ENCODE measurements at places on chromosomes 16 and 17. TPM values are rescaled to one million over a fixed set of nuclear protein-coding genes. Genes with fewer than 3 reads are reported as not detected.
A peak's percentile ranks its signal among the peaks of the same experiment; 100 is the strongest.

- DNase-seq, result no peak
- no peak overlapping the region for H3K27ac ChIP-seq
- H3K4me1 ChIP-seq, result peaks cover 49% of the 10 kb centered on the region
- H3K27me3 ChIP-seq, result peaks cover 16% of the 10 kb centered on the region
- H3K4me3 ChIP-seq, result peak overlapping the region; percentile 75
- H3K36me3 ChIP-seq, result no peaks in the 10 kb centered on the region
Measured at GRCh38 chr16:17471719-17472461, 1.1 kb upstream of the XYLT1 start.

DNA sequence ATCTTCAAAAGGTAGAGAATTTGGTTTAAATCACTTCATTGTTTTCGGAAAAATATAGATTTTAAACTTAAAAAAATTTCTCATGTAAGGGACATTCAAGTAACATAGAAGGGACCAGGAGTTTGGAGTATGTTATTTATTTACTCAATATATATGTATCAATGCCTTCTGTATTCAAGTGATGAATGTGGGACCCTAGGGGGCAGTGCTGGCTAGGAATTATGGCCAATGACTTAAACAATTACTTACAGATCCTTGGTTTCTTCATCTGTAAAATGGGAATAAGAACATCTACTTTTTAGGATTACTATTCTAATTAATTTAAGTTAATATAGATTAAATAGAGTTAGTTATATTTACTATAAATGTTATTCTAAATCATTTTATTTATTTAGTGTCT lies 886.3 kb upstream of the RBFOX1 start:
- H3K27me3 ChIP-seq, result peaks cover 18% of the 10 kb centered on the region
- H3K27ac ChIP-seq, result no peak overlapping the region
- H3K36me3 ChIP-seq, result peaks cover 69% of the 10 kb centered on the region
- no peaks in the 10 kb centered on the region for H3K4me1 ChIP-seq
- no peak overlapping the region for H3K4me3 ChIP-seq
- DNase-seq, result no peak

DNA sequence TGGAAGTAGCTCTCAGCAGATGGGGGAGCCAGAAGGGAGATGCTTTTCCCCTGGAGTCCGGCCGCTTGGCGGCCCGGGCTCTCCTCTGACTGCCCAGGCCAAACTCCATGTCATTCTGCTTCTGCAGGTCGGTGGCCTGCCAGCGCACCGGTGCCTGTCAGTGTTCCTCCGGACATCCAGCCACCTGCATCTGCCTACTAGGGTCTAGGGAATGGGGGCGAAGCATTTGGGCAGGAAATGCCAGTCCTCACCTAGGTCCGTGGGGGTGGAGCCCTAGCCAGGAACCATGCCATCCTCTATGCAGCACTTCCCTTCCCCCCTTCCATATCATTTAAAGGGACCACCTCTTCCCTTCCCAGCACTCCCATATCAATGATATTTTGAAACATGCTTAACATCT lies 34.2 kb downstream of the GJC1 start:
- no peaks in the 10 kb centered on the region for H3K27me3 ChIP-seq
- peak overlapping the region; percentile 73 for H3K27ac ChIP-seq
- H3K4me1 ChIP-seq, result peaks cover 22% of the 10 kb centered on the region
- H3K4me3 ChIP-seq, result no peak overlapping the region

GRCh38 chr16:27102701-27103575 lies 36.2 kb downstream of the C16orf82 start:
- H3K4me3 ChIP-seq, result no peak overlapping the region
- H3K4me1 ChIP-seq, result peaks cover 9% of the 10 kb centered on the region
- no peak for DNase-seq
- H3K36me3 ChIP-seq, result no peaks in the 10 kb centered on the region

GRCh38 chr17:80833952-80834892 lies 157.4 kb upstream of the CHMP6 start:
- H3K27ac ChIP-seq, result peak overlapping the region; percentile 74
- H3K27me3 ChIP-seq, result no peaks in the 10 kb centered on the region
- H3K4me3 ChIP-seq, result peak overlapping the region; percentile 10
- peaks cover 29% of the 10 kb centered on the region for H3K4me1 ChIP-seq
- no peak for DNase-seq

- H3K27ac ChIP-seq, result no peak overlapping the region
- peaks cover 35% of the 10 kb centered on the region for H3K4me1 ChIP-seq
- H3K27me3 ChIP-seq, result peaks cover 5% of the 10 kb centered on the region
- no peak for DNase-seq
- no peak overlapping the region for H3K4me3 ChIP-seq
- H3K36me3 ChIP-seq, result peaks cover 3% of the 10 kb centered on the region
Measured at GRCh38 chr17:41544935-41545334, 16.8 kb upstream of the KRT19 start.

Gene CCNF
- total RNA-seq, result 65.7 TPM

DNA sequence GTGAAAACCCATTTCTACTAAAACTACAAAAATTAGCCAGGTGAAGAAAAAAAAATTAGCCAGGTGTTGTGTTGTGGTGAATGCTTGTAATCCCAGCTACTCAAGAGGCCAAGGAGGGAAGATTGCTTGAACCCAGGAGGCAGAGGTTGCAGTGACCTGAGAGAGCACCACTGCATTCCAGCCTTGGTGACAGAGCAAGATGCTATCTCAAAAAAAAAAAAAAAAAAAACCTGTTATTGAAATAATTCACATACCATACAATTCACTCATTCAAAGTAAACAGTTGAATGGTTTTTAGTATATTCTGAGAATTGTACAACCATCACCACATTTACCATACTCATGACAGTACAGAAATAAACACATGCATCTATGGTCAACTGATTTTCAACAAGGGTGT lies 31.0 kb downstream of the ZNRF1 start:
- no peak overlapping the region for H3K27ac ChIP-seq
- 0 out of 2 replicates have a peak, but pooled peaks cover 5% of the 10 kb centered on the region for H3K4me1 ChIP-seq
- no peak overlapping the region for H3K4me3 ChIP-seq
- no peak for DNase-seq

Gene MT1A
- total RNA-seq, result 0.94 TPM

Gene FASN
- total RNA-seq, result 742 TPM

- peaks cover 22% of the 10 kb centered on the region for H3K27me3 ChIP-seq
- H3K27ac ChIP-seq, result no peak overlapping the region
- peaks cover 6% of the 10 kb centered on the region for H3K36me3 ChIP-seq
- peak overlapping the region; percentile 49 for H3K4me3 ChIP-seq
- H3K4me1 ChIP-seq, result peaks cover 14% of the 10 kb centered on the region
- DNase-seq, result no peak
Measured at GRCh38 chr16:2466667-2467527, 4.2 kb upstream of the NTN3 start.

Gene CD300LB
- total RNA-seq, result not detected

GRCh38 chr16:35506898-35507194 lies 2047.4 kb downstream of the TP53TG3F start:
- no peaks in the 10 kb centered on the region for H3K27me3 ChIP-seq
- no peak for DNase-seq
- no peak overlapping the region for H3K27ac ChIP-seq

DNA sequence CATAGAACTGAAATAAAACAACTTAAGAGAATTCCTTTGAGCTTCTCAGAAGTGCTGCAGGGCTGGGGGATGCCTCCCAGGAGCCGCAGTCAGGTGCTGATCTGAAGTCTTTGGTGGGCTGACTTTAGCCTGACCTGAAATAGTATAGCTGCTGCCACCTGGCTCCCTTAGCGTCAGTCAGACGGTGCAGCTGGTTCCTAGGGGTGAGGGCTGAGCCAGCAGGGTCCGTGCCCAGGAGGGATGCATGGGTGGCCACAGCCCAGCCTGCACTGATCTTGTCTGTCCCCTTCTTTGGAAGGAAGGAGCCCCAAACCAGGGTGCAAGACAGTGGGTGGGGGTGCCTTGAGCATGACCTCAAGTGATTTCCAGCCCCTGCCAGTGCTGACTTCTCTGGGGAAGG lies 11.5 kb downstream of the MAPT start:
- no peak overlapping the region for H3K27ac ChIP-seq
- no peak for DNase-seq
- no peak overlapping the region for H3K4me3 ChIP-seq
- no peaks in the 10 kb centered on the region for H3K36me3 ChIP-seq

Gene ITGB4
- 10.6 TPM for total RNA-seq

Gene PLD6
- total RNA-seq, result 1.2 TPM

GRCh38 chr17:59513934-59514841 lies 51.2 kb upstream of the DHX40 start:
- no peaks in the 10 kb centered on the region for H3K36me3 ChIP-seq
- H3K27ac ChIP-seq, result no peak overlapping the region
- no peak for DNase-seq

GRCh38 chr16:79071424-79071823 lies 529.1 kb downstream of the MAF start:
- H3K36me3 ChIP-seq, result no peaks in the 10 kb centered on the region
- DNase-seq, result no peak
- H3K4me3 ChIP-seq, result no peak overlapping the region
- H3K27me3 ChIP-seq, result no peaks in the 10 kb centered on the region

Gene FNDC8
- total RNA-seq, result not detected

DNA sequence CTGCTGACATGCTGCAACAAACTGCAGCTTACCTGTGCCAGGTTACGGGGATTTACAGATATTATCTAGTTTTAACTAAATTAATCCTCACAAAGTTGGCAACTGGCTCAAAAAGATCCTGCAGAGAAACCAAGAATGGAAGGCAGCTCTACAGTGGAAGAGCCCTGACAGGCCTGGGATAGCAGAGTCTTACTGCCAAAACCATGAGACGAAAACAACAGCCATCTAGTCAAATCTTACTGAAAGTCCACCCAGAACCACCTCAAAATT lies 8.1 kb downstream of the USP36 start:
- H3K4me3 ChIP-seq, result no peak overlapping the region
- no peaks in the 10 kb centered on the region for H3K4me1 ChIP-seq
- DNase-seq, result no peak
- H3K27me3 ChIP-seq, result no peaks in the 10 kb centered on the region
- H3K36me3 ChIP-seq, result peaks cover 82% of the 10 kb centered on the region
- no peak overlapping the region for H3K27ac ChIP-seq

DNA sequence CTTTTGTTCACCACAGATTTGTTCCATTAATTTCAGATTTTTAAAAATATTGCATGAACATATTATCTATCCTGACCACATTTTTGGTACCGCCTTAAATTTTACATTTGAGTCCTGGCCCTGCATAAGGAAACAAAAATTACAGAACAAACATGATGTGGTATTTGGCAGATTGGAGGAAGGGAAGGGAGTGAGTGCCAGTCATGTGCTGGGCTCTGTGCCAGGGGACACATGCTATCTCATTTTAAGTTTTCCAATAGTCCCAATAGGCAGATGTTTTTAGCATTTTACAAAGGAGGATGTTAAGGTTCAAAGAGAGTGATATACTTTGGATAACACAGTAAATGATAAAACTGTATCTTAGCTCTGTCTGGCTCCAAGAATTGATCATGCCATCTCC lies 185.1 kb downstream of the CDK5R1 start:
- H3K27ac ChIP-seq, result no peak overlapping the region
- H3K27me3 ChIP-seq, result no peaks in the 10 kb centered on the region
- peaks cover 7% of the 10 kb centered on the region for H3K36me3 ChIP-seq
- peaks cover 4% of the 10 kb centered on the region for H3K4me1 ChIP-seq
- no peak for DNase-seq

Gene HOXB1
- total RNA-seq, result 0.41 TPM

Gene TEX14
- total RNA-seq, result 1.4 TPM

Gene KRTAP4-9
- not detected for total RNA-seq

- H3K4me3 ChIP-seq, result no peak overlapping the region
- peaks cover 36% of the 10 kb centered on the region for H3K36me3 ChIP-seq
- peaks cover 2% of the 10 kb centered on the region for H3K4me1 ChIP-seq
- no peak for DNase-seq
Measured at GRCh38 chr17:47981462-47981861, 10.5 kb downstream of the CDK5RAP3 start.

GRCh38 chr17:51169340-51169739 lies 3.1 kb downstream of the NME2 start:
- no peak for DNase-seq
- peaks cover 46% of the 10 kb centered on the region for H3K36me3 ChIP-seq
- peak overlapping the region; percentile 68 for H3K27ac ChIP-seq
- H3K4me1 ChIP-seq, result peaks cover 16% of the 10 kb centered on the region
- H3K27me3 ChIP-seq, result no peaks in the 10 kb centered on the region

Gene NTN1
- 3.1 TPM for total RNA-seq

DNA sequence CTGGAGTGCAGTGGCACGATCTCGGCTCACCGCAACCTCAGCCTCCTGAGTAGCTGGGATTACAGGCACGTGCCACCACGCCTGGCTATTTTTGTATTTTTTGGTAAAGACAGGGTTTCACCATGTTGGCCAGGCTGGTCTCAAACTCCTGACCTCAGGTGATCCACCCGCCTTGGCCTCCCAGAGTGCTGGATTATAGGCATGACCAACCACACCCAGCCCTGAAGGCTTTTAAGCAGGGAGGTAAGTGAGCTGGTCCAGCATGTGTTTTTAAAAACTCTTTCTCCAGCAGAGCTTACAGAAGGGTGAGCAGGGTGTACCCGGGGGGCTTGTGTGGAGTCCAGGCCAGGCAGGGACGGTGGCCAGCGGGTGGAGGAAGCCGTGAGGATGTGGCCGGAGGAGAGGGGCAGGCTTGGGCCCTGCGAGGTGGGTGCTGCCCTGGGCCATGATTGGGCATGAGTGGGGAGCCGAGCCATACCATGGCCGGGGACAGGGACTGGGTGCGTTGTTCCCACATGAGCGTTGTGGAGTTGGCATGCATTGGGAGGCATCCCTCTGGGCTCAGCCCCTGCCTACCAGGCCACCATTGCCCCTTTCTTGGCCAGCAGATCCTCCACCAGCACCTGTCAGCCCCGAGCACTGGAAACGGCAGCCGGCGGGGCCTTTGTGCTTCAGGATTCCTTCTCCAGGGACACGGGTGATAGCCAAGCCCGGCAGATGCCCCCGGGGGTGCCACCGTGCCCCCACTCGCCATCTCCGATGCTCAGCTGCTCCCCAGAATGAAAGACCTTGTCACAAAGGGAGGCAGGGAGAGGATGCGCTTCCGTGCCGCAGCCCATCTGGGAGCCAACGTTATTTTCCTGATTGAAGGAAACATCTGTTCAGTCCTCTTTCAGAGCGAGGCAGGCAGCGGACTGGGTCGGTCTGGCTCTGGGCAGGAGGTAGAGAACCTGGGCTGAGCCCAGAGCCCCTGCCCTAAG lies 64.5 kb downstream of the RAI1 start:
- no peaks in the 10 kb centered on the region for H3K36me3 ChIP-seq
- no peak for DNase-seq
- H3K27ac ChIP-seq, result no peak overlapping the region
- peaks cover 45% of the 10 kb centered on the region for H3K4me1 ChIP-seq
- no peak overlapping the region for H3K4me3 ChIP-seq
- peaks cover 9% of the 10 kb centered on the region for H3K27me3 ChIP-seq

Gene HOXB5
- total RNA-seq, result not detected

Gene C16orf92
- not detected for total RNA-seq

DNA sequence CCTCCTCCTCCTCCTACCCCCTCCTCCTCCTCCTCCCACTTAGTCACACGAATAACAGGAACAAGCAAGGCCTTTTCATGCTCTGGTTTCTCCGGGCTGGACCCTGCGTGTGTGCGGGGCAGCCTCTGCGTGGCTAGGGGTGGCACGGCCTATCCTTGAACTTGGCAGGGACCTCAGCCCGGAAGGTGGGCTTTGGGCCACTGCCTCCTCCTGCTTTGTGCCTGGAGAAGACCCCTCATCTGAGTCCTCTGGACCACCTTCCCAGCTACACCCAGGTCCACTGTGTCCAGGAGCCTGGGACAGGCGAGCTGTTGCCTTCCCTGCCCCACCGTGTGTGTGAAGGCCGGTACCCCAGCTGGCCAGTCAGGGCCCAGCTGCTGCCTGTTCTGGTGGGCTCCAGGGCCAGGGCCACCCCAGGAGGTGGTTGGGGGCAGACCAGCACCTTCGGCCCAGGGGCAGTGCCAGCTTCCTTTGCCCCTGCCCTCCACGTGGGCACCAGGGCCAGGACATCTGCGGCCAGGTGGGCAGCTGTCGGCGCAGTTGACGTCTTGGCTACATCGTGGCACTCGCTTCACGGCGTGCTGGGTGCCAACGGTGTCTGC lies 35.4 kb downstream of the GINS2 start:
- H3K36me3 ChIP-seq, result peaks cover 18% of the 10 kb centered on the region
- H3K4me3 ChIP-seq, result no peak overlapping the region
- H3K4me1 ChIP-seq, result peaks cover 5% of the 10 kb centered on the region
- no peaks in the 10 kb centered on the region for H3K27me3 ChIP-seq

Gene MCRIP1
- 126 TPM for total RNA-seq

Measured in WTC11 (cell line).